ENCODE measurements at places on chromosomes 11 and 22.

- H3K27me3 ChIP-seq = no peaks in the 10 kb centered on the region
- peak overlapping the region; percentile 99 for H3K4me3 ChIP-seq
- H3K4me1 ChIP-seq = peaks cover 29% of the 10 kb centered on the region
- DNase-seq = peak; percentile 9
These were observed 2.3 kb downstream of the SIK2 start for GRCh38 chr11:111604392-111605009.

GRCh38 chr22:20580179-20580578, 72.8 kb downstream of the MED15 start:
- H3K27ac ChIP-seq = peak overlapping the region; percentile 72
- H3K4me1 ChIP-seq = peaks cover 7% of the 10 kb centered on the region
- H3K27me3 ChIP-seq = peaks cover 2% of the 10 kb centered on the region
- peaks cover 8% of the 10 kb centered on the region for H3K36me3 ChIP-seq
- H3K4me3 ChIP-seq = no peak overlapping the region

DNA sequence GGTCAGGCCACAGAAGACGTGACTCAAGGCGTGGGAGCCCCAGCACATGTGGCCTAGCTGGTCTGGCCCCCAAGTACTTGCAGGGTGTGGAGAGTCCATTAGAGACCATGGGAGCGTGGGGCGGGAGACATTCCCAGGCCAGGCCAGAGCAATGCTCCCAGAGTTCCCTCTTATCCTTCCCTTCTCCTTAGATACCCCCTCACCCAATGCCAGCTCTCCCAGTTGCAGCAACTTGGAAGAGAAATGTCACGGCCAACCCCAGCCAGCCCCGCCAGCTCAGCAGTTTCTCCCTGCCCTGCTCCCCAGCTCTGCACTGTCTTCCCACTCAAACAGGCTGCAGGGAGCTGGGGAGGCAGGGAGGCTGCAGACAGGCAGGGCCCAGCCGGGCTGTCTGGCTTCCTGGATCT, 65.4 kb upstream of the TSPAN18 start:
- H3K4me3 ChIP-seq = no peak overlapping the region
- H3K27me3 ChIP-seq = peaks cover 23% of the 10 kb centered on the region
- H3K4me1 ChIP-seq = peaks cover 11% of the 10 kb centered on the region
- no peak overlapping the region for H3K27ac ChIP-seq
- H3K36me3 ChIP-seq = no peaks in the 10 kb centered on the region

- H3K27ac ChIP-seq = no peak overlapping the region
- no peaks in the 10 kb centered on the region for H3K36me3 ChIP-seq
- peaks cover 10% of the 10 kb centered on the region for H3K4me1 ChIP-seq
- H3K4me3 ChIP-seq = no peak overlapping the region
These were observed 5.2 kb downstream of the ACAD8 start for GRCh38 chr11:134258577-134258976.

- H3K27me3 ChIP-seq = peaks cover 6% of the 10 kb centered on the region
- no peaks in the 10 kb centered on the region for H3K4me1 ChIP-seq
- H3K27ac ChIP-seq = no peak overlapping the region
- H3K36me3 ChIP-seq = no peaks in the 10 kb centered on the region
These were observed 793.3 kb upstream of the ARHGAP42 start for GRCh38 chr11:99893811-99894210.

GRCh38 chr11:47715082-47715669, at the start of gene AGBL2:
TSS of gene AGBL2 (minus strand) at chr11:47715369. CDS start at chr11:47714650, 719 bp downstream.
- peaks cover 33% of the 10 kb centered on the region for H3K36me3 ChIP-seq
- peak; percentile 77 for DNase-seq
- peaks cover 10% of the 10 kb centered on the region for H3K27me3 ChIP-seq

Data from nephron progenitor cell (in vitro differentiated cells).